ENCODE measurements at places on chromosomes 12 and 14.

GRCh38 chr14:104746071-104746545, 6.8 kb upstream of the SIVA1 start:
- DNase-seq: no peak

DNA sequence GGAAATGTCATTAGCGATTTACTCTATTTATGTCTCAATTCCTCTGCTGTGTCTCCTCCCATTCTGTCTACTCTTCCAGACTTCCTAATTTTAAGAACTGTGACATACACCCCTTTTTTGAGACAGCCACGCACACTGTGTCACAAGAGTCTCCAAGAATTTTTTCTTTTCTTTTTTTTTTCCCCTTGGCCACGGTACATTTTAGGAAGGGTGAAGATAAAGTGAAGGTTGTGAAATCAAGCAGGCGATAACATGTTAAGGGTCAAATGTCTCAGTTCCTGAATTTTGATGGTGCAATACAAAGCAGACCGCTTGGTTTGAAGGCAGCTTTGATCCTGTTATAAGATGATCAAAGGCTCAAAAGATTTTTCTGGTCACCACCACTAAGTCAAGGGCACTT, 4.3 kb downstream of the OLR1 start:
- DNase-seq: no peak

DNA sequence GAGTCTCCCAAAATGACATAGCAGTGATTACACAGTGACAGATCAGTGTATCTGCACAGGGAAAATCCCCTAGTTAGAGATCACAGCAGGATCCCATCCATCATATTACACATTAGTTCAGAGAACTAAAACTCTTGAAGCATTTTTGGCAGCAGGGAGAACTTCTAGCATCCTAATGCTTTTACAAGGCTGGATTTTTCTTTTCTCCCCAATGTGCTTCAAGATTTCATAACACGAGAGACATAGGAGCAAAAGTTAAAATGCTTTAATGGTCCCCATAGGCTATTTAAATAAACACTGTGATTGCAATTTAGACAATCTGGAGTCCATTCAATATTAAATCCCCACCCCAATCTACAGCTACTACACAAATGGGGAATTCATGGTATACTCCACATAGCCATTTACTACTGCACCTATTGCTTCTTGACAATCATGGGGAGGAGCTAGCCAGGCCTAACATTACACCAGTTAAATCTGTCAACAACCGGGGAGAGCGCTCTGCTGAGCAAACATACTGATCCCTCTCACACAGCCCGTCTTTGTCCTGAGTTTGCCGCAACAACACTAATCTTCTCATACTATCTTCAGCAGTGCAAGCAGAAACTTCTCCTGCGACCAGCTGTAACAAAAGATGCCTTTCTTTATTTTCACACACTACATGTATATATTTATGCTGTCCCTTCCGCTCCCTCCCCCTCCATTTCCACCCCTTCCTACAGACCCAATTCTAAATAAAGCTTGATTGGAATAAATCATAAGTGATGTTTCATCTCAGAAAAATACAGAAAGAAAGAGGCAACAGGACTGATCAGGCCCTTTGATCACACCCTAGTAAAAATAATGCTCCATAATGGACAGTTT, 120.3 kb upstream of the SOX5 start:
- DNase-seq: no peak

DNA sequence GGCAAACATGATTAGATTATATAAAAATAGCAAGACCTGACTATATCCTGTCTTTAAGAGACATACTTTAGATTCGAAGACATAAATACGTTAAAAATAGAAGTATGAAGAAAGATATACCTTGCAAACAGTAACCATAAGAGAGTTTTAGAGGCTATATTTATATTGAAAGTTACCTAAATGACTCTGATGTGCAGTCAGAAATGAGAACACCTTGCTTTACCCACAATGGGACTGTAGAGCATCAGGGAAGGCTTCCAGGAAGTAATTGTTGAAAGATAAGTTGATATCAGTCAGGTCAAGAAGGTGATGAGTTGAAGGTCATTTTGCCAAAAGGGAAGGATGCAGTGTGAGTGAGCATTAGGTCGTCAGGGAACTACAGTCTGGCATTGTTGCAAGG, 110.2 kb downstream of the NEDD1 start:
- DNase-seq: no peak

DNA sequence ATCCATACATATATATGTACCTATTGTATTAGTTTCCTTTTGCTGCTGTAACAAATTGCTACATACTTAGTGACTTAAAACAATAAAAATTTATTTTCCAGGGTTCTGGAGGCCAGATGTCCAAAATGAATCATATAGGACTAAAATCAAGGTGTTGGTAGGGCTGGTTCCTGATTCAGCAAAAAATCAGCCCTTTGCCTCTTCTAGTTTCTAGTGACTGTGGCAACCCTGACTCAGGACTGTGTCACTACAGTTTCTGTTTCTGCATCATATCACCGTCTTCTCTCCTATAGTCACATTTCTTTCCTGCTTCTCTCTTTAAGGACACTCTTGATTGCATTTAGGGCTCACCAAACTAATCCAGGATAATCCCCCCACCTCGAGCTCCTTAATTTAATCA, 386.3 kb upstream of the TBX3 start:
- no peak for DNase-seq

GRCh38 chr14:31768355-31768754, 207.2 kb downstream of the NUBPL start:
- DNase-seq: no peak

GRCh38 chr12:10110256-10110844, 11.6 kb upstream of the CLEC1A start:
- no peak for DNase-seq

DNA sequence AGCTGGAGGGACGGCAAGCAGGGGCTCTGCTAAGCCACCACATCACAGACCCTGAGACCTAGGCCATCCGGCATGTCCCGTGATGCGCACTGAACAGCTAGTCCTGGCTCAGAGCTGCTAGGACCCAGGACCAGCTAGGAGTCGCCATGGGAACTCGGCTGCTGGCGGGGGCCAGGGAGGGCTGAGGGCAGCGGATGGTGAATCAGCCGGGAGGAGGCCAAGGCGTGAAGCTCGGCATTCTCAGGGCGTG, 5.1 kb downstream of the AHNAK2 start:
- DNase-seq: no peak

DNA sequence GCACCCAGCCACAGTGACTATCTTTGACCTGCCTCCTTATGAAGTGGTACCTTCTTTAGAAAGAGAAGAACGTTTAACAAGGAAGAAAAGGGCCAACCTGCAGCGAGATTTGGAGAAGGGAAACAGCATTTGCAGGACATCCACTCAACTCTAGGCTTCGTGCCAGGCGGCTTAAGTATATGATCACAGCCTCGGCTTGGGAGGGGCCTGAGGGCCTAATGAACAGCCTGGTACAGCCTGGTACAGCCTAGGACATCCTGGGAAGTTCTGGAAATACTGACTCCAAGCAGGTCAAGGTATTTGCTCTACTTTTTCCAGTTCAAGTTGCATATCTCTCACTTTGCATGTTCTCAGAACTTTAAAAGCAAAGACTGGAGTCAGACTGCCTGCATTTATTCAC, 16.1 kb downstream of the HCAR2 start:
- DNase-seq: no peak
